Right renal cortex interstitium (tissue), 3 donors: ENCODE measurements at places on chromosomes 2 and 18. TPM values are rescaled to one million over a fixed set of nuclear protein-coding genes. Genes with fewer than 3 reads are reported as not detected.

OR6B2 gene
- polyA plus RNA-seq, result not detected

INPP5D gene
- polyA plus RNA-seq, result 6.2 TPM

FEV gene
- polyA plus RNA-seq, result 0.10 TPM

CRYGC gene
- polyA plus RNA-seq, result not detected

HMSD gene
- 0.78 TPM for polyA plus RNA-seq

ZRANB3 gene
- 8.9 TPM for polyA plus RNA-seq

CPS1 gene
- 5.5 TPM for polyA plus RNA-seq

CYP1B1 gene
- polyA plus RNA-seq, result 122 TPM

DNA sequence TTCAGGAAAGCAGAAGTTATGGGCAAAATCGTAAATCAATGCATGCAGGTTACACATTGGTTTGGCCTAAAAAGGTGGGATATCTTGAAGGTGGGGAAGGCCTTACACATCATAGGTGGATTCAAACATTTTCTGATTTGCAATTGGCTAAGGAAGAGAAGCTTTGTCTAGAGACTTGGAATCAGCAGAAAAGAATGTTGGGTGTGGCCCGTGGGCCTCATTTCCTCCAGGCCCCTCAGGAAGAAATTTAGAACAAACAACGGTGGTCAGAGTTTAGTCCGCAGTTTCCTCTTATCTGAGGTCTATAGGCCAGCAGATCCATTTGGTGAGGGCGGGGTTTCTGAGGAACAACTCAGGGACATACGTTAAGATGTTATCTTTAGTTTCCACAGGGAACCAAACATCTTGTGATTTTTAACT lies 50.9 kb upstream of the AFF3 start:
- DNase-seq, result no peak

GRCh38 chr18:43571078-43571689 lies 293.9 kb upstream of the SYT4 start:
- DNase-seq, result peak; percentile 43

GRCh38 chr2:70440621-70441020 lies 113.0 kb downstream of the TGFA start:
- DNase-seq, result no peak

DNA sequence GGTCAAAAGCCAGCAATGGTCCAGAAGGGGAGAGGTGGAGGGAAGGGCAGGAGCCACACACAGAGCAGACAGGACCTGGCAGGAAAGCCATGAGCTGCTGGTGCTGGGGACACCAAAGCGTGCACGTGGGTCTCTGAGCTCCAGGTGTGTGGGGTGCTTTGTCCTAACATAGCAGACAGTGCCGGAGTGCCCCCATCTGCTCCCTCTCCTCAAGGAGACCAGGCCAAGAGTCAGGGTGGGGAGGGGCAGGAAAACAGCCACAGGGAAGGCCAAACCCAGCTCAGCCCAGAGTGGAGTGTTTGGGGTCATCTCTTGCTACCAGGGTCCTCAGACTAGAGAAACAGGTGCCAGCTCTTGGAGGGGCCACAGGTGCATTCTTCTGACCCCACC lies 4.2 kb upstream of the GPC1 start:
- no peak for DNase-seq

DNA sequence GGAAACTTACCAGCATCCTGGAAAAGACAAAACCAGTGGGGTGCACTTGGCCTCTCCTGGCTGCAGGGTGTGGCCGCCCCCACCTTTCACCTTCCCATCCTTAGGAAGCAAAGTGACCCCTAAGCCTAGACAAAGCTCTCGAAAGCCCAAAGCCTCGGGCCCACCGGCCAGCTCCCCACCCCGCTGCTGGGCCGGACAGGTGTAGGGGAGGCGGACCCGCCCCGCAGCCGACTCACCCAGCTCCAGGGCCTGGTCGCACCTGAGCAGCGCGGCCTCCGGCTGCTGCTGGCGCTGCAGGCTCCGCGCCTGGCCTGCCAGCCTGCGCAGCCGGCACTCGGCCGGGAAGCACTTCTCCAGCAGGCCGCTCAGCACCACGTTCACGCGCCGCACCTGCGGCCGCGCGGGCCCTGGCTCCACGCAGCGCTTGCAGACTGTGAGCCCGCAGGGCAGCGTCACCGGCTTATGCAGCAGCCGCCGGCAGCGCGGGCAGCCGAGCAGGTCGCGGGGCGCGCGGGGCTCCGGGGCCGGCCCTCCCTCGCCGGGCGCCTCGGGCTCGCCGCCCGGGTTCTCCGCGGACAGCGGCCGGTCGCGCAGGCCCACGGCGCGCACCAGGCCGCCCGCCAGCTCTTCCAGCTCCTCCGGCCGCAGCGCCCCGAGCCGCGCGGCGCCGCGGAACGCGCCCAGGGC lies 979 bp downstream of the LONRF2 start:
- no peak for DNase-seq

GRCh38 chr2:200877443-200877842 lies 11.4 kb downstream of the PPIL3 start:
- no peak for DNase-seq

- DNase-seq, result no peak
Measured at GRCh38 chr18:11047156-11047555, 102.2 kb downstream of the PIEZO2 start.

DNA sequence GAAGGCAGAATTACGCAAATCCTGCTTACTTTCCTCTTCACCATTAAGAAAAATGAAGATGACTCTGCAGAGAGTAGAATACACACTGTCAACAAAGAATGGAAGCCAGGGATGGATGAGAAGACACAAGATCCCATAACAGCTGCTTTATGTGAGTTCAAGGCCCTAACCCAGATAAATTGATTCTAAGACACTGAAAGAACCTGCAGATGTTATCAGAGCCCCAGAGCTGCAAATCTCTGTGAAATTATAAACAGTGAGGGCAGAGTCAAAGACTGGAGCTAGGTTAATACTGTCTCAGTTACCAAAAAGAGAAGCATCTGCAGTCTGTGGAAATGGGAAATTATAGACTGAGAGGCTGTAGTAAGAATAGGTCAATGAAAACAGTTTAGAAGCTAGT lies 320.1 kb upstream of the PKDCC start:
- no peak for DNase-seq

- no peak for DNase-seq
Measured at GRCh38 chr2:203685081-203685621, 21.3 kb upstream of the CD28 start.

GRCh38 chr2:168244318-168244717 lies 3.1 kb downstream of the STK39 start:
- no peak for DNase-seq

DNA sequence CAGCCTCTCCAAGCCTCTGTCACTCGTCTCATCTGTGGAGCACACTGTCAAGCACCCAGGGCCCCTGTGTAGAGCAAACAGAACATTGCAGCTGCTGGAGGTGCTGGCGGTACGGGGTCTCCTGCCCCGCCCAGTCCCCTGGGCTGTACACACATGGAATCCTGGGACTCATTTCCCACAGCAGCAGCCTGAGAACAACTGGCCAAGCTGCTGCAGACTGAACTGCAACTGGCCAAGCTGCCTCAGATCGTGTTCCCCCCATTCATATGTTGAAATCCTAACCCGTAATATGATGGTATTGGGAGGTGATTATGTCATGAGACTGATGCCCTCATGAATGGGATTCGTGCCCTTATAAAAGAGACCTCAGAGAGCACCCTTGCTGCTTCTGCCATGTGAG lies 130.5 kb downstream of the NCK2 start:
- no peak for DNase-seq

GRCh38 chr2:69704446-69704845 lies 37.5 kb upstream of the ANXA4 start:
- no peak for DNase-seq
